ENCODE measurements at places on chromosomes 3 and 15.

DNA sequence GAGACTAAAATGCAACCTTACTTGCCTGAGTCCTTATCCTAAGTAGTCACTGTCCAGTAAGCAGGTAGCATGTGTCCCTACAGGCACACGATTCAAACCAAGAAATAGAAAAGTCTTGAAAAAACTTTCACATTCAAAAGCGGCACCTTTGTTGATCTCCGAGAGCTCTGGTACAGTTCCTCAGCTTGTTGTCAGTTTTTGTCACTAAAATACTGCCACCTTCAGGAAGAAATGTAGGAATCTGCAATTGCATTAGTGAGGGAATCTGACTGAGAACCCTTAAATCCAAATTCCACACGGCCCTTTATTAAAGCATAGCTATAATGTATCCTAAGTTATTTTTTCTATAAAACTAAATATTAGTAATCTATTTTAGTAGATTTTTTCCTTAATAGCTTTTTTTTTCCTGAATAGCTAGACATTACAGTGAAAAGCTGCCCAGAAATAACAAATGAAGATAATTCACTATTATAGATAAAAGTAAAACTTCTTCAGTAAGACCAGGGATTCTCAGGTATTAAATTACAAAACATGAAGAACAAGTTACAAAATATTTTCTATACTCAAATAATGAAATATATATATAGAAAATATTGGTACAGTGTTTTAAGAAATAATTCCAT is 44.0 kb downstream of the CCDC54 start:
- no peak for DNase-seq

- no peak for DNase-seq
These were observed 6.2 kb upstream of the ZNF619 start for GRCh38 chr3:40470701-40471100.

GRCh38 chr15:68849497-68849896 is 28.8 kb upstream of the ANP32A start:
- DNase-seq, result no peak

DNA sequence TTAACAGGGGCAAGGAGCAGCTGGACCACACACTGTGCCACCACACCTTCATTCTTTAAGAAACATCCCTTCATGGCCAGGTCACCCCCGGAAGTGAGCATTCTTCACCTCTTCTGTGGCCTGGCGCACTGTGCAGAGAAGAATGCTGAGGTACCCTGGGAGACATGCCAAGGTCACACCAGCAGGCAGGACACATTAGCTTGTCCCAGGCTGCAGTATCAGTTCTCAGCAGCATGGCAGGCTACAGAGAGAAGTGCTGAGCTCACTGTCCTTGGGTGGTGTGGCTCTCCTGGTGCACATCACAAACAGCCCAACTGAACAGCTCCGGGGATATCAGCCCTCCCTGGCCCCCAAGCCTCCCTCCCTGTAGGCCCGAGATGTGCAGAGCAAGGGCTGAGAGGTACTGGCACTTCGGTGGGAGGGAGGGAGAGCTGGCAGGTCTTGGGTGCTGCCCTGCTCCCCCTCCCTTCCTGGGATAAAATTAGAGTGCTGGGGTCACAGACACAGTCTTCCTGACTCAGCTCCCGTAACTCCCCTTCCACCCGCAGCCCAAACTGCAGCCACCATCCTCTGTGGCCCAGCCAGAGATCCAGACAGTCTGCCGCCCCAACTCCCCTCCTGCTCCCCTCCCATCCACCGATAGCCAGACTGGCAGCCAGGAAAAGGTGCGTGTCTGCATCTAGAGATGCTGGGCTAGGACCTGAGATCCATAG is 13.4 kb downstream of the SEMA7A start:
- DNase-seq, result no peak

DNA sequence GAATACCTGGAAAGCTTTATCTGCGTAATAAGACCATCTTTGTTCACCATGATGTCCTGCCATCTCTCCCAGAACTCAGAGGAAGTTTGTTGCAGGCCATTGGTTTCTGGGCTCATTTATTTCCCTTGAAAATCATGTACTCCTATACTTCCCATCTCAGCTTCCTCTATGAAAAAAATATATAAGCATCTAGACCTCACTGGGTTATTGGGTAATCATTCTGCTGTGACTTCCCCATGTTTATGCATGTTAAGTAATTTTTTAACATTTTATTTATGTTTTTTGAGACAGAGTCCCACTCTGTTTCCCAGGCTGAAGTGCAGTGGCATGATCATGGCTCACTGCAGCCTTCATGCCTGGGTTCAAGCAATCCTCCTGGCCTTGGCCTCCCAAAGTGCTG is 184.5 kb downstream of the ZPLD1 start:
- no peak for DNase-seq

GRCh38 chr3:4417449-4417848 is 49.6 kb downstream of the SUMF1 start:
- no peak for DNase-seq

DNA sequence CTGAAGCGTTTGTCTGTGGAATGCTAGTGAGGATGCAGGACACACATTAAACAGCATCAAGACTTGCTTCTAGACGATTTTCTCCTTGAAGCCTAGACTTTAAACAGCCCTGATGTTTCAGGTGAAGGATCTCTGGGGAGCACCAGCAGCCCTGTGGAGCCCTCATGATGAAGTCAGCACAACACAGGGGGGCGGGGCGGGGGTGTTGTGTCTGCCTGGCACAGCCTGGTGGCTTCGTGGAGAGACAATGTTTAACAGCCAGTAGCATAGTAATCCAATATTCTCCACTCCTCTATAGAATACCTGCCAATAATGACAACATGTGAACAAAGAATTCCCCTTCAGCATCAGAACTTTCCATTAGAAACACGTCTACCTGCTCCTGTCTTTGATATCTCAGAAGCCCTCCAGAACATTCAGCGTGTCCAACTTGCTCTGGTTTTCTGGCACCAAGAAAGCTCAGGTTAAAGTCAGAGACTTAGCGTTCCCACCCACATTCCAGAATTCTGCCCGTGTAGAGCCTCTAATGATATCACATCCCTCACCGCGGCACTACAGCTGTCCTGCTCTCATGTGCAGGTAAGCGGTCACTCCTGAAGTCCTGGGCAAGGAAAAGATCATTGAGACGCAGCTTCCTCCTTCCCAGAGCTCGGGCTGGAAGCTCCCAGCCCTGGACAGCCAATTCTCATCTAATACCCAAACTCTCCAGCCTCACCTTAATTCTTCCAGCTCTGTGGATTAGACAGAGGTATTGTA is 98.0 kb downstream of the ATP10A start:
- no peak for DNase-seq

DNA sequence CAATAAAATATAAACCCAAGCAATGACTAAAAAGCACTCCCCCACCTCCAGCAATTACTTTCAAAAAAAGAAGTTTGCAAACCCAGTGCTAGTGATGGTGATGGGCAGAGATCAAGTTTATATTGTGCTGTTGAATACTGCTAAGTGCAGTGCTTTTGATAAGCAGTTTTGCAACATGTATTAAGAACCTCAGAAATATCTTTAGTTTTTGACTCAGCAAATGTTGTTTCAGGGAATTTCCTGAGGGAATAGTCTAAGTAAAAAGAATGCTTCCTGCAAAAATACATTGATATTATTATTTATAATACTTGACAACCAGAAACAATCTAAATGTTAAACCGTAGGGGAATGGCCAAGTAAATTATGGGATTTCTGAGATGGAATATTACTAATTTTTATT is 69.3 kb downstream of the ADAMTSL3 start:
- no peak for DNase-seq

GRCh38 chr3:13195374-13195773 is 122.1 kb upstream of the IQSEC1 start:
- DNase-seq, result no peak

- DNase-seq, result no peak
These were observed 50.4 kb downstream of the TFDP2 start for GRCh38 chr3:142098964-142099363.

GRCh38 chr3:64520334-64520733 is 167.5 kb downstream of the ADAMTS9 start:
- no peak for DNase-seq

DNA sequence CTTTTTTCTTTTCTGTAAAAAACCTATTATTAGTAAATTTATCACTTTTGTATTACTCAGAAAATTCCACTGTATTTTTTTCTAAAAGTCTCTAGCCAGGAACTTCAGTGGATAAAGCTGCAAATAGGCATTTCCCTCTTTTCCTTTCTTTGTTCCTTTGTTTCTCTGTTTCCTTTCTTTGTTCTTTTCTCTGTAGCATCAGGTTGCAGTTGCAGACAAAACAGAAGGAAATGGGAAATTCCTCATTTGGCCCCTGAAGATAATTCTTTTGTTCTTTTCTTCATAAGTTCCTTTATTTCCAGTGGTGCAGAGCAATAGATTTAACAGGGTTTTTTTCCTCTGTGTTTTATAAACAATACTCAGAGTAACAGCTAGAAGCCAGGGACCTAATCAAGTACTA is 416.5 kb downstream of the TBL1XR1 start:
- DNase-seq, result no peak

DNA sequence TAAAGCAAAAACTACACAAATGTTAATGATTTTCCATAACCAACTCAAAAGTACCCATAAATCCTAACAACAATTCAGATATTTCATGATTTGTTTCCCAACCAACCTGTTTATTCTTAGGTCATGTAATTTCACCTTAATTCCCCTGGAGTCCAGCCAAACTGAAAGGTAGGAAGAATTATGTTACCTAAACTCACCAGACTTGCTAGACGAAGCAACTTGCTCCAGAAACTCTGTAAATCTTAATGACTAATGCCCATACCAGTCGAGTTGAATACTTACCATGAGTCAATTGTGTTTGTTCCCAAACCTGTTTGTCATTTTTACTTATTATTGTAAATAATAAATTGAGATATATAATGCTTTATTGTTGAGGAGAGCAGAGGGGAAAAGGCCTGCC is 1030.0 kb downstream of the TBL1XR1 start:
- DNase-seq, result no peak

DNA sequence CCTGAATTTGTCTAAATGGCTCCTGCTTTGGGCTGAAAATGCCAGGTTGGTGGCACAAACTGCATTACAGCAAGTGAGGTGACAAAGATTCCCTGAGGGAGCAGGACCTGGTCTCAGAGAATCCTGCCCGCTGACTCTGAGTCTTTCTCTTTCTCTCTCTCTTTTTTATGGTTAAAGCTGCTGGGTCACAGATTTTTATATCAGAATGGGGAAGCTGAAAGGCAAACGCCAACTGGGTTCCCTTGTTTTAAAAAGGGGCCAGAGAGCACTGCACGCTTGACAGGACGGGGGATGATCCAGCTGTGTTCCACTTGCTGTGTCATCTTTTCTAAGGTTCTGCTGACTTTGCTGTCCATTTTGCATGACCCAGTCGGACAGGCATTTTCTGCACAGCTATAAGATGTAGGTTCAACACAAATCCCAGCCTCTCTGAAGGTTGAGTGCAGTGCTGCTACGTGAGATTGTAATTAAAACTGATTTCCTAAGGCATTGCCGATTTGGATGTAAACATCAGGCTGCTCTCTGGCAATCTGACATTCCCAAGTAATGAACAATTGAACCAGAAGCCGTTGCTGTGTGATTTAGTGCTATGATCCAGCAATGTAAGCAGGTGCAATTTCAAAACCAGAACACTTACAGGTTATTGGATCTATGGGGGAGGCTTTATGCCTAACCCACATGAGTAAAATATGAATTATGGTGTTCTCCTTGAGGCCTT is 25.8 kb downstream of the ARHGEF3 start:
- no peak for DNase-seq

DNA sequence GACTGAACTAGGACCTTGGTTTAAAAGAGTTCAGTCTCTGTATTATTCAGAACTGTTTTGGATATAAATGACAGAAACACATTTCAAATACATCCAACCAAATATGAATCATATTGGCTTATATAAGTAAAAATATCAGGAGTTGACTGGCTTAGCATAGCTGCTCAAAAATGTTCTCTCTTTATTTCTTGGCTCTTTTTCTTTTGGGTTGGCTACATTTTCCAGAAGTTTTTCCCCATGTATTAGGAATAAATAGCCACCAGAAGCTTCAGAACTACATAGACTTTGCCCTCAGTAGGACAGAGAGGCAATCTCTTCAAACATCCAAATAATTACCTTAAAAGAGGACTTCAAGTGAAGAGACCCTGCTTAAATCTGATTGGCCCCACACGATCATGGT is 32.7 kb downstream of the KCNMB2 start:
- no peak for DNase-seq

- DNase-seq, result peak; percentile 1
These were observed 10.7 kb downstream of the GCNT3 start for GRCh38 chr15:59622289-59622688.

GRCh38 chr3:43117257-43117656 is 11.4 kb upstream of the POMGNT2 start:
- DNase-seq, result no peak

DNA sequence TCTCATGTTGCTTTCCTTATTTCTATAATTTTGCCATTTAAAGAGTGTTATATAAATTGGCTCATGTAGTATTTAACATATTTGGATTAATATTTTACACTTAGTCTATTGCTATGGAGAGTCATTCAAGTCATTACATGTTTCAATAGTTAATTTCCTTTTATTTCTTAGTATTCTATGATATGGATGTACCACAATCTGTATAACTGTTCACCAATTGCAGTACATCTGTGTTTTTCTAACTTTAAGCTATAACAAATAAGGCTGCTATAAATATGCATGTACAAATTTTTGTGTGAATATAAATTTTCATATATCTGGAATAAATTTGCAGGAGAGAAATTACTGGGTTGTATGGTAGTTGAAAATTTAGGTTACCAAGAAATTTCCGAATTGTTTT is 993.4 kb downstream of the NAALADL2 start:
- DNase-seq, result no peak
